Astrocyte (in vitro differentiated cells and primary cell): ENCODE measurements at places on chromosomes 16 and 17.

GRCh38 chr16:50167556-50167955 lies 14.4 kb downstream of the TENT4B start:
- DNase-seq = no peak

DNA sequence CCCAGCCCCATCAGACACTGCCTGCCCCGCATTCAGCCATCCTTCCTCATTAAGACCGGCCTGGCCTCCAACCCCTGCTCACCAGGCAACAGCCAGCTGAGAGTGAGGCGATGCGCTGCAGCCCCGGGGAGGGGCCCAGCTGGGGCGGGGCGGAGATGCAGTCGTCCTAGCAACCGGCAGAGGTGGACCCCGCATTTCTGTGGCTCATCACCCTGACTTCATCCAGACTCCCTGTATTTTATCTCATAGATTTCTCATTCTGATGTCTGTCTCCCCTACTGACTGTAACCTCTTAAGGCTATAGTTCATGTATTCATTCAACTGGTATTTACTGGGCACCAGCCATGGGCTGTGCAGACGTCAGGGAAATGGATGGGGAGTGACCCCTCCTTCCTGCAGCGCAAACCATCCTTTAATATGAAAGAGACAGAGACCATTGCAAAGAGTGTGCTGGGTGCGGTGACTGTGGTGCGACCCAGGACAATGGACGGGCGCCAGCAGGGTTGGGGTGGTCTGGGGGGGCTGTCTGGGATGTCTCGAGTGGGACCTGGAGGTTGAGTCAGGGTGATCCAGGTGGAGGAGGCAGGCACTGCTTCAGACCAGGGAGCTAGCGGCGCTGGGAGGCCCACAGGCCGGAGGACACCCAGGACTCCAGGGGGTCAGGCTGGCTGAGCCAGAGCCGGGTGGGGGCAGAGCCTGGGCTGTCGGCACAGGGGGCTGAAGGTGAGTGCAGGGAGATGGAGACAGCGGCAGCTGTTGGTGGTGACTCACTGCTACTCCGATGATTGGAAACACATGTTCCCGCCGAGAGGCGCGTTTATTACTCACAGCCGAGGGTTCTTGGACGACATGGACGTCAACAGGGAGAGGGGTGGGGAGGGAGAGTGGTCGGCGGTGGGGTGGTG lies 10.5 kb upstream of the TIMP2 start:
- DNase-seq = peak; percentile 97

DNA sequence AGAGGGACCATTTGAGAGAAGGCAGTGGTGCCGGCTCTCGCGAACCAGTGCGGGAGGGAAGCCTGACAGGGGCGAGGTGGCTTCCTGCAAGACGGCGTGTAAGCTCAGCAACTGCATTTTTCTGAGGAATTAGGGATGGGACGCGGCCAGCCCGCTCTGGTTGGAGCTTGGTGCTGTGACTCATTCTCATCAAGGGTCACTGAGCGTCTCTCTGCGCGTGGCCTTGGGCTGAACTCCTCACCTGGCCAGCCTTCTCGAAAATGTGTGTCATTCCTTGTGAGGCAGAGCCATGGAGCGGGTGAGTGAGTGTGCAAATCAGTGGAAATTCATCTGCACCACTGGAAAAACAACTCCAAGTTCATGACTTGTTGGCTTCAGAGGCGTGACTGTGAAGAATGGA lies 52.8 kb downstream of the NTN1 start:
- peak; percentile 38 for DNase-seq

DNA sequence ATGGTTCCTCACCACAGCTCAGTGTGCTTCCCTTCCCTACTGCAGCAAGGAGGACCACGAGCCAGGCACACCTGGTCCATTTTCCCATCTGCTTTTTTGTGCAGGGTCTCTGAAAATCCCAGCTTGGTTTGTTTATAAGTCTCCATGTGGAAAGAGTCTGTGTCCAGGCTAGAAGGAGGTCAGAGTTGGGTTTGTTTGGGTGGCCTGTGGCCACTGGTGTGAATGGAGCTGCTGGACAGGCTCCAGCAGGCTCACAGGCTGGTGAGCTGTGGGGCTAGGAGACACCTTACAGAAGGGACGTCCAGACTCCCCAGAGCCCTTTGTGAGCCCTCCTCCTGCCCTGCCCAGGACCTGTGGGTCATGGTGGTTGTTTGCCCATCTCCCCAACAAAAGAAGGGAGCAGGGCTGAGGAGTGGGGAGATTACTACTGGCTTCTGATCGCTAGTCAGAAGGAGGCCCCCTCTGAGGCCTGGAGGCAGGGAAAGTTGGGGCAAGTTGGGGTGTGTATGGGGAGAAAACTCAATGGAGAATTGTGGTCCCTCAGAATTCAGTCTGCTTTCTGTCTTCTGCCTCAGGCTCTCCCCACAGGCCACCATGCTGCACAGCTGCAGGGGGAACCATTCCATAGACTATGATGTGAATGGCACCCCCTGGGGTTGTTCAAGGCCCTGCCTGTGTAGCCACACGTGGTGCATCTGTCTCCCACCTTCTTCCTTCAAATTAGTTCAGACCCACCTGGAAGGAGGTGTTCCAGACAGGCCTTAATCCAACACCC lies 4.1 kb downstream of the RARA start:
- DNase-seq = no peak

- DNase-seq = no peak
Observed at GRCh38 chr16:3865241-3865640, 15.3 kb downstream of the CREBBP start.

GRCh38 chr16:474420-475122 lies 49.1 kb downstream of the RAB11FIP3 start:
- no peak for DNase-seq

GRCh38 chr16:1223355-1224214 lies 1.5 kb downstream of the TPSG1 start:
- DNase-seq = no peak

DNA sequence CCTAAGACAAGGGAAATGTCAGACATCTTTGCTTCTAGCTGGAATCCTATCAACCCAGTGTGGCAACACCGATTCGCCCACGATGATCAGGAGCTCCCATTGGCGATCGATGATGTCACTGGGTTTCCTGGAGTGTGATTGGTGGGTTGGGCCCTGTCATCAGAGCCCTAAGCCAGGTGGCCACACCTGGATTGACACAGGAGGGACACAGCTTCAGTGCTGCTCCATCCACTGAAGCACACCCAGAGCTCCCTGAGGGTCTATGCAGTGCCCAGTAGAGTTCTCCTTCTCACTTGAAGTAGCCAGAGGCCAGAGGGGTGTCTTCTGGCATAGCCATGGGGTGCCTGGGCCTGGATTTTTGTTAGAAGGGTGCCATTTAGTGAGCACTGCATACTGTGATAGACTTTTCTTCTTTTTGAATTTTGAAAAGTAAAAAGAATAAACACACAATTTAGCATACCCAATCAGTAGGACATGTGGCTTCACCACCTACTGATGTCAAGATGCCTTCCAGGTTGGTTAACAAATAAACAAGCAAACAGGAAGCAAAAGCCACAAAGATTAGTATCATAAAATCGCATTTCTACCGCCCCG lies 77.6 kb downstream of the CMIP start:
- no peak for DNase-seq

- no peak for DNase-seq
Observed at GRCh38 chr17:1882836-1883235, 53.0 kb downstream of the RPA1 start.

GRCh38 chr17:74011966-74012365 lies 191.5 kb upstream of the RPL38 start:
- no peak for DNase-seq

GRCh38 chr17:63332286-63332685 lies 113.8 kb downstream of the CYB561 start:
- no peak for DNase-seq

- DNase-seq = peak; percentile 20
Observed at GRCh38 chr17:76957678-76958464, 89.7 kb downstream of the MGAT5B start.

DNA sequence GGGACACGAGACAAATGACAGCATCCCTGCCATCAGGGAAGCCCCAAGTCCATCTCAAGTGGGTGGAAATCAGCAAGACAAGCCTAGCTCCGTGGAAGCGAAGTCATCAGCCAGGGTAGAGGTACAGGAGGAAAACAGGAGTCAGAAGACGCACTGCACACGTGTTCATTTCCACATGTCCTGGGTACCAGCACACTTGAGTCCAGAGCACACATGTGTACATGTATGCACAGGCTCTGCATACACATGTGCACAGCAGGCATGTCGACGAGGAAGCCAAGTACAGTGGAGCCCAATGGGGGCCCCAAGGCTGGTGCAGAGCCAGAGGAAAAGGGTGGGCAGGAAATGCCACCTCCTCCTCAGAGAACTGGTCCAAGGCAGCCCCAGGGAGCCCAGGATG lies 75.9 kb downstream of the ZNF423 start:
- DNase-seq = no peak

DNA sequence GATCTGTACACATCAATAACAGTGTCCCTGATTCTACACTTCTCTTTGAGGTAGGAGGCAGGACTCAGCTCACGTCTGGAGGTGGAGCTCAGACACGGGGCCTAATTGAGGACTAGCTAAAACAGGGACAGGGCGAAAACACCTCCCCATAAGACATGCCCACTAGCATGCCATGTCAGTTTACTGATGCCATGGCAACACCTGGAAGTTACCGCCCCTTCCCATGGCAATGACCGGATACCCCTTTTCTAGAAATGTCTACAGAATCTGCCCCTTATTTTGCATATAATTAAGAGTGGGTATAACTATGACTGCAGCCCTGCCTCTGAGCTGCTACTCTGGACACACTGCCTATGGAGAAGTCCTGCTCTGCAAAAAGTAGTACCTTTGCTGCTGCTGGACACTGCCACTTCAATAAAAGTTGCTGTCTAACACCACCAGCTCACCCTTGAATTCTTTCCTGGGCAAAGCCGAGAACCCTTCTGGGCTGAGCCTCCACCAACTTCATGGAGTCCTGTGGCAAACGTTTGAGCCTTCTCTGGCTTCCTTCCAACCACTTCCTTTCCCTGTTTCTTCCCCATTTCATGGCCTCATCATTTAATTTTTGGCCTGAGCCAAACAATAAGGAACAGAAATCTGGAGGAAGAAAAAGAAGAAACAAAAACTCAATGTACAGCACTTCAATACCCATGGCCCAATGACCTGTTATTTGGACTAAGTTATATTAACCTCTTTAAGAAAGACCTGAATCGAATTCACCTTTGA lies 21.0 kb downstream of the PHB1 start:
- no peak for DNase-seq

DNA sequence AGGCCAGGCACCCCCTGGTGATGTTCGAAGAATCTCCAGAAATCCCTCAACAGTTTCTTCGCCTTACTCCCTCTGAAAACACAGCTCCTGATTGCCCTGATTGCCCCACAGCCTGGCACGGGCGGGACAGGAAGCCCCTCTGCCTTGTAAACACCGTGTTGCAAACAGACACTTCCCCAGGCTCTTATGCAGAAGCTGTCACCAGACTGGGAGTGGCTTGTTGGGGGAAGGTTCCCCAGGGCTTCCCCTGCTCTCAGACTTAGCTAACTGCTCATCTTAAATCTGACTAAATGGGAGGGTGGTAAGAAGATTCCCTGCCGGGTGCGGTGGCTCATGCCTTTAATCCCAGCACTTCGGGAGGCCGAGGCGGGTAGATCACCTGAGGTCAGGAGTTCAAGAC lies 11.2 kb downstream of the PIK3R5 start:
- no peak for DNase-seq

DNA sequence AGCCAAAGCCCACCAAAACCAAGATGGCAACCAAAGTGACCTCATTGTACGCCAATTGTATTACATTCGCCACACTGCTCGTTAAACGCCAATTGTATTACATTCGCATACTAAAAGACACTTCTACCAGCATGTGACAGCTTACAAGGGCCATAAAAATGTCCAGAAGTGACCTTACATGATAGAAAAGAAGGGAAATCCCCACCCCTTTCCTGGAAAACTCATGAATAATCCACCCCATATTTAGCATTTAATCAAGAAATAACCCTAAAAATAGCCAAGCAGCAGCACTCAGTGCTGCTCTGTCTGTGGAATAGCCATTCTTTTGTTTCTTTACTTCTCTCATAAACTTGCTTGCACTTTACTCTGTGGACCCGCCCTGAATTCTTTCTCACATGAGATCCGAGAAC lies 25.7 kb downstream of the PSMD7 start:
- no peak for DNase-seq

- no peak for DNase-seq
Observed at GRCh38 chr16:77690416-77690815, 31.9 kb upstream of the NUDT7 start.

DNA sequence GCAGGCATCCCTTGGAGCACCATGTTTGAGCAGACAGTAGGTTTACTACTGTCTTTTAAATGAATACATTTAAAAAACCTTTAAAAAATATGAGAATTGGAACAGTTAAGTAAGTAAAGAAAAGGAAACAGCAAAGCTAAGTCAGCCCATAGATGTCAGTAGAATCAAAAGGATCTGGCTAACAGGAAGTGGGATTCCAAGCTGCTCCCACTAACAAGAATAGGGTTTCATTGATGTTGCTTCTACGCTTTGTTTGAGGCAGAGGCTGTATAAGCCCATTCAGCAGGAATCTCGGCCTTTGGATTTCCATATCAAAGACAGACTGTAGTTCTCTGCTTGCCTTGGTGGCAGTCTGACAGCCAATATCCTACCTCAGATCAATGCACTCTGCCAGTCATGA lies 122.9 kb upstream of the ELAC2 start:
- DNase-seq = no peak

- DNase-seq = no peak
Observed at GRCh38 chr16:12846592-12846991, 42.9 kb upstream of the CPPED1 start.

DNA sequence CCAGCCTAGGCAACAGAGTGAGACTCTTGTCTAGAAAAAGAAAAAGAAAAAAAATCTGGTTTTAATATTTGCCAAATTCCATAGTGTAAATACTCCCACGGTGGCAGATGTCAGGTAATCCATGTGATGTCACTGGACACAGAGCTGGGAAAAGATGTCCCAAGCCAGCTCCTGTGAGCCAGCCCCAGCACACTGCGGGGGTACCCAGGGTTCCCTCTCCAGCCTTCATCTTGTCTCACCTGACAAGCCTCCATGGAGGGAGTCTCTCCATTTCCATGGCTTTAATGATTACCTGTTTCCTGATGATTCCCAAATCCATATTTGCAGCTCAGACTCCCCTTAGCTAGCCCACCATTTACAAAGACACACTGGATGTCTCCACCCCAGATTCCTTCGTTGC lies 4.6 kb downstream of the CD300LB start:
- no peak for DNase-seq

DNA sequence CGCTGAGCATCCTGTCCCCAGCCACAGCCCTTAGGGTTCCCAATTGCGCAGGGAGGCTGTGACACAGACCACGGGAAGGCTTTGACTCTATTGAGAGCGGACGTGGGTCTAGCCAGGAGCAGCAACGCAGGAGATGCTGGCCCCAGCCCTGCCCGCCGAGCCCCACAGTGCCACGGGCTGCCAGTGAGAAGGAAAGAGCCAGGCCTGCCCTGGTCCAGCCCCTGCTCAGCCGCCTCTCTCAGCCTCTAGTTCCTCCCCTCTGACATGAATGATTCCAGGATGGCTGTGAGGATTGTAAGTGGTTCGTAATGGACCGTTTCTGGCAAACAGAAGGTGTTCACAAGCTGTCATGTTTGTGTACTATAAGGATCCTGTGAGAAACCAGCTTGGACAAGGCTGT lies 2.5 kb downstream of the BHLHA9 start:
- no peak for DNase-seq

- DNase-seq = no peak
Observed at GRCh38 chr16:78925083-78925767, 675.3 kb downstream of the MAF start.
